T-helper 9 cell (primary cell): ENCODE measurements at places on chromosomes 7 and 10.

DNA sequence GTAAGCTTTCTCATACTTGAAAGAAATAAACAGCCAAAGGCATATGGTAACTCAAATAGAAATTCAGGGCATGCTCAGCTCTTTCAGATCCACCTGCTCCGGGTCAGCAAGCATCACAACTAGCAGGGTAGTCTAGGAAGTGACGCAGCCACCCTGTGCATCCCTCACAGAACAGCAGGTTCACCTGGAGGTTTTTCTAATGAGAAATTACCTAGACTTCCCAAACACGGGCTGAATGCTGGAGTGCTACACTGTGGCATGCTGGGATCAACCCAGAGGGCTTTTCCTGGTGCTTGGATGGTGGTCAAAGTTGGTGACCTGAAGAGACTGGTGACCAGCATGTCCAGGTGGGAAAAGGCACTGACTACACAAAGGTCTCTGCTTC is 66.8 kb upstream of the DNAJB6 start:
- no peak for DNase-seq

- no peak for DNase-seq
Measured at GRCh38 chr10:114397651-114398145, 6.6 kb downstream of the AFAP1L2 start.

- no peak for DNase-seq
Measured at GRCh38 chr10:20993830-20994527, 96.9 kb upstream of the NEBL start.

DNA sequence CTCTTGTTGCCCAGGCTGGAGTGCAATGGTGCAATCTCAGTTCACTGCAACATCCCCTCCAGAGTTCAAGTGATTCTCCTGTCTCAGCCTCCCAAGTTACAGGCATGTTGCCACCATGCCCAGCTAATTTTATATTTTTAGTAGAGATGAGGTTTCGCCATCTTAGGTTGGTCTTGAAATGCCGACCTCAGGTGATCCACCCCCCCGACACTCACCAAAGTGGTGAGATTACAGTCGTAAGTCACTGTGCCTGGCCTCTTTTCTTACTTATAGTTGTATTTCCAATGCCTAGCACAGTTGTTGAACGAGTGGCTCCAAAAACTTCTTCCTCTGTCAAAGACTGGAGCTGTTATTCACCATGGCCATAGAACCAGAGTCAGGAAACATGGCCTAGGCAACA is 6.7 kb downstream of the RNF216 start:
- DNase-seq, result no peak

DNA sequence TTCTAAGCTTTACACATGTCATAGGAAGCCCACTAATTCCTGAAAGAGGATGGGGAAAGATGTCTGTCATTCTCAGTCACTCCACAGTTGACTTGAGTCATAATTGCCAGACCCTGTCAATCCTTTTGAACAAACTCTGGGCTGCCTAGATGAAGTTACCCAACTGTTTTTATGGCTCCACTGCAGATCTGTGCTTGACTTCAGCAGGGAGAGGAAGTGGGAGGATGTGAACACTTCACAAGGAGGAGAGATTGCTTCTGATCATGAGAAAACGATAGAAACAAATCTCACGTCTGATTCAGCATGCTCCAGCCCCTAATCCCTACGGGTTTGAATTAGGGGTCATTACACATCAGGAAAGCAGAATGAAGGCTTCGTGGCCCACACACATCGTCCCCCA is 596.6 kb upstream of the CELF2 start:
- DNase-seq, result no peak

- DNase-seq, result no peak
Measured at GRCh38 chr10:110754375-110755105, 110.4 kb downstream of the RBM20 start.

- DNase-seq, result no peak
Measured at GRCh38 chr10:94193466-94193924, 169.2 kb downstream of the NOC3L start.

- DNase-seq, result no peak
Measured at GRCh38 chr7:31640381-31640780, 46.6 kb upstream of the PPP1R17 start.

- DNase-seq, result no peak
Measured at GRCh38 chr7:85774986-85775385, 588.1 kb upstream of the SEMA3D start.

DNA sequence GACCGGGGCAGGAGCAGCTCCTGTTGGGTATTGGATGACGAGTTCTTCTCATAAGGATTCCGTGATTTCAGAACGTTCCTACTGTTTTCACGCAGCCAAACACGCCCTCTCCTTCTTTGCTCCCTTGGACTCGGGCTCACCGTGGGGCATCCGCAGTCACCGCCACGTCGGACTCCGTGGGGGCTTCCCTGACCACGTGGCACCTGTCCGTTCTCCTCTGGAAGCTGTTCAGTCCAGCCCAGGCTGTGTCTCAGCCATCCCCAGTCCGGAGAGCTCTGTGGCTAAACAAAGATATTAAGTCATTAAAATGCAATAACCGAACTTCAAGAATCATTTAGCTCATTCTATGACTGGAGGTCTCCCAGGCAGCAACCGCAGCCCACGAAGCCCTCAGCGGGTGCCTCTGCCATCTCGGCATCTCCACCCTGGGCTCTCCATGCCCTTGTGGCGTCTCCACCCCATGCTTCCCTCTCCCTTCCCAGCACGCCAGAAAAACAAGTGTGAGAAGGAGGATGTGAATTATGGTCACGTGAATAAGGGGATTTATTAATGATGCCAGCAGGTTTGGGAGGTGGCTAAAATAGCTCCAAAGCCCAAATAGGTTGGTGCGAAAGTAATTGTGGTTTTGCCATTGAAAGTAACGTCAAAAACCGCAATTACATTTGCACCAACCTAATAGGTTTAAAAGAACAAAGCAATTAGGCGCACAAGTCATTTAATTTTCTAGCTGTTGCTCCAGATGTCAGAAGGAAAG is 224.6 kb upstream of the PPP2R2D start:
- DNase-seq, result no peak

- no peak for DNase-seq
Measured at GRCh38 chr10:71206911-71207310, 5.5 kb upstream of the UNC5B start.

GRCh38 chr7:28697913-28698563 is 260.1 kb downstream of the TRIL start:
- DNase-seq, result no peak

DNA sequence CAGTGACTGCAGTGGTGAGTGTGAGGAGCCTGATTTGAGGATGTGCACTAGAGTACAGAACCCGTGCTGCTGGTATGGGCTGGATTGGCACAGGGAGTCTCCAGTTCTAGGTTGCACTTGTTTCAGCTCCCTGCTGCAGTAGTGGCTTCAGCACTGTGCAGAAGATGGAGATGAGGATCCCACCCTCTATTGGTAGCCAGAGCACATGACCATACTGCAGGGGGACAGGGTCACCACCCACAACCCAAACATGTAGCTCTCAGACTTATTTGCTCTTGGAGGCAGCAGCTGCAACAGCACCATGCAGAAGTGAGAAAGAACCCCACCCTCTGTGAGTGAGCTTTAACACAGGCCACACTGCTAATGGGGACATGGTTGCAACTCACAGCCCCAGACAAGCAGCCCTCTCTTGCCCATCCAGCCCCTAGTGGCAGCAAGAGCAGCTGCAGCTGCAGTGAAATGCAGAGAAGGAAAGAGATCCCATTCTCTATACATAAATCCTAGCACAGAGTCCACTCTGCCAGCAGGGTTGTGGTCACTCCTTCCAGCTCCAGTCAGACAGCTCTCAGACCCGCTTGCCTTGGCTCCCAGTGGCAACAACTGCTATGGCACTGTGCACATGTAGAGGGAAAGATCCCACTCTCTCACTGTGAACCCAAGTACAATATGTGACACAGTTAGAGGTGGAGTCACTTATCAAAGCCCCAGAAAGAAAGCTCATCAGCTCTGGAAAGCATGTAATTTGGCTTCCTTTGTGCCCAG is 51.4 kb upstream of the SCIN start:
- DNase-seq, result no peak

GRCh38 chr7:19589446-19589845 is 119.4 kb downstream of the POLR1F start:
- DNase-seq, result no peak
